Activated CD4-positive, alpha-beta T cell treated with anti-CD3 and anti-CD28 coated beads for 24 hours (primary cell): ENCODE measurements at places on chromosomes 2 and 18.
A peak's percentile ranks its signal among the peaks of the same experiment; 100 is the strongest.

DNA sequence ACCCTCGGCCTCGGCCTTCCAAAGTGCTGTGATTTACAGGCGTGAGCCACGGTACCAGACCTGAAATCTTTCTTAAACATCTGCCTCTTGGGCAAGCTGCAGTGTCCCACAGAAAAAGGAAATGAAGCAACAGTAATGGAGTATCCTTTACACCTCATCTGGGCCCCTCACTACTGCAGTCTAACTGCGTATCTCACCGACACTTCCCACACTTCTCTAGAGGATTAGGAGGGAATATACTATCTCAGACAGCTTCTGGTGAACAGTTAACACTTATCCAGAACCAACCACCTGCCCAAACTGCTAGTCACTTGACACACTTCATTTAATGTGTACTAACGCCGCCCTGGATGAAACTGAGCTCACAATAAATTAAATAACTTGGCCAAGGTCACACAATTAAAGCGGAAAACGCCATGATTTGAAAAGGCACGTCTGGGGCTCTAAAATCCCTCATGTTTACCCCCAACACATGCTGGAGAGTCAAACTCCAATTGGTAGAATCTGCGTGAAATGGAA is 993 bp downstream of the COX7A2L start:
- DNase-seq = no peak

DNA sequence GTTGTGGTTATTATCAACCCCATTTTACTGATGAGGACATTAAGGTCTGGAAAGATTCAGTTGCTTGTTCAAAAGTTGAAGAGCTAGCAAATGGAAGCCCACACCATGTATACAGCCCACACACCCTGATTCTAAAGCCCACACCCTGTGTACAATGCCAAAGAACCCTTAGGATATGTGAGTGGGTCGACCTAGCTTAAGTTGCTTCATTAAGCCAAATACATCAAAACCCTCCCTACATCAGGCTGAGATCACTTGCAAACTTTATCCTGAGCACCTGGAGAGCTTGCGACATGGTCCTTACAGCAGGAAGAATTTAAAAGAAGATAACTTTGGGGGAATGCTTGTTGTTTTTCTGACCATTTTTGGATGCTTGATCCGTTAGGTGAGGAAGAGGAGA is 435 bp upstream of the ARHGAP25 start:
- no peak for DNase-seq

GRCh38 chr2:84946204-84947009 is 24.6 kb upstream of the KCMF1 start:
- peak; percentile 56 for DNase-seq

DNA sequence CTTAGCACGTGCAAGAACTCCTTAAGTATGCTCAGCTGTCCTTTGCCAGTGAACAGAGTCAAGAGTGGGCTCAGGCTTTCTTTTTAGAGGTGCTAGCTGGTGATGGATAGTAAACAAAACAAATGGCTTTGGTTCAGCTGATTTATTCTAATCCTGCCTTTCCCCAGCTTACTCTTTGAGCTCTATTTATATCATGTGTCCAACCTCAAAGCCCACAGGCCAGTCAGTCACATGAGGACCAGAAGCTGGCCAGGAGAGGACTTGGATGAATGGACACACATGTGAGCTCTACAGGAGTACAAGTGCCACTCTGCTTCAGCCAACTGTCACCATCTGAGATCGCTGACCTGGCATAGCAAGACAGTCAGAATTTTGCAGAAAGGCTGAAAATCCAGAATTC is 59.4 kb downstream of the STK39 start:
- no peak for DNase-seq

DNA sequence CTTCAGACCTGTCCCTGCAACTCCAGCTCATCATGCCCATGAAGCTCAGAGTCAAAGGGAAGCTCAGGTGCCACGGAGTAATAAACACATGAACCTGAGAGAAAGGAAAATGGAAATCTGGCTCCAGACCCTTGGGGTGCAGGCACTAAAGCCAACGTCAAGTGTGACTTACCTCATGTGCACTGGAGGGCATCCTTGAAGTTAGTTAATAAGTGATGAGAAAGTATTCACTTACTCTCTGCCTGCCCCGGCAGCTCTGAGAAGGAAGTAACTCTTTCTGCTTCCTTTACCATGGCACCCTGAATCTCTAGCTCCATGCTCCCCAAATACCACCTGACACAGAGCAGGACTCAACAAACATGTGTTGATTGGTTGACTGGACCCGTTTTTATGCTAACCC is 21.4 kb upstream of the AGAP1 start:
- DNase-seq = no peak

- no peak for DNase-seq
Observed at GRCh38 chr18:59649591-59649990, 47.6 kb downstream of the CCBE1 start.

DNA sequence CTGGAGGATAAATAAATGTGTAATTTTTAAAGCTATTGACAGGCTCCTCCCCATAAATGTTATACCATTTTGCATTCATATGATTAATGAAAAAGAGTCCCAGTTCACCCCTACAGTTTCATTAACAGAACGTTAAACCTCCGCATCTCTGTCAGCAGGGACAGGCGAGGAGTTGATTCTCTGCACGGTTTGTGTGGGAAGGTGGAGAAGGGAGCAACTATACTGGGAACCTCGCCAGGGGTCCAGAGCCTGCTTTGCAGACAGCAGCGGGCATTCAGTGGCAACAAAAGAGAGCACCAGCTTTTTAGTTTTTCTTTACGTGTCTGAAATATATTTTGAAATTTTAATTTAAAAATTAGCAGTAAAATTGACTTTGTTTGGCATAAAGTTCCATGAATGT is 101.4 kb downstream of the FARSB start:
- DNase-seq = no peak

DNA sequence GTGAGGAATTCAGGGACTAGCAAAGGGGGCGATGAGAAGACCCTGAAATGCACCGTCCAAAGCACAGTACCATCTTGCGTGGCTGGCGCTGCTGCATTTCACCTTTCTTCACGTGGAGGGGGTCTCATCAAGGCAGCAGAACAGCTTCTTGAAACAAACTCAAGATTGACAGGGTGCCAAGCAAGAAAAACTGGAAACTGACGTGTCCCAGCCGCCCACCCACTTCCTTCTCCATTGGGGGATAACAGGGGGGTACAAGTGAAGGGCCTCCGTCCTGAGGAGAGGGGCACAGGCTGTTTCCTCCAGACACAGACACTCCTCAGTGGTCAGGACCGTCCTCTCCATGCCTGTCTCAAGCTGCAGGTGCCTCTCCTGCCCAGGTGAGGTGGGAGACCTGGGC is 32.5 kb downstream of the HDAC4 start:
- DNase-seq = no peak

DNA sequence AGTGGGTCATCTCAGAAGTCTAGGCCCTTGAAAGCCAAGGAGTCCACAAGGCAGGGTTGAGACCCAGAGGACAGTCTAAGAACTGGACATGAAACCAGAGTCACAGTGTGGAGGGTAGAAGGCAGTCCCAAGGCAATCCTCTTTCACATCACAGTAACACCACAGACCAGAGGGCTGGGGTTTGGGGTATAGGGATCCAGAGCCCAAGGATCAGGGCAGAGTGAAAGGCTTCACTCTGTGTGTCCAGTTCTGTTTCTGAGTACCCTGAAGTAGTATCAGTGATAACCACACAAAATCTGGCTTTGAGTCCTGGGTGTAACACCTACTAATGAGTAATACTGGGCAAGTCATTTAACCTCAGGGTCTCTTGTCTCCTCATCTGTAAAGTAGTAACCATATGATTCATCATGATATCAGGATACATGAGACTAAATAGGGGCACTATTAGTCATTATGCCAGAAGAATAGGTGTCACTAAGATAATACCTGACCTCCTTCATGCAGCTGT is 91.0 kb downstream of the ICA1L start:
- no peak for DNase-seq

- no peak for DNase-seq
Observed at GRCh38 chr2:236819275-236820002, 249.8 kb downstream of the ACKR3 start.

DNA sequence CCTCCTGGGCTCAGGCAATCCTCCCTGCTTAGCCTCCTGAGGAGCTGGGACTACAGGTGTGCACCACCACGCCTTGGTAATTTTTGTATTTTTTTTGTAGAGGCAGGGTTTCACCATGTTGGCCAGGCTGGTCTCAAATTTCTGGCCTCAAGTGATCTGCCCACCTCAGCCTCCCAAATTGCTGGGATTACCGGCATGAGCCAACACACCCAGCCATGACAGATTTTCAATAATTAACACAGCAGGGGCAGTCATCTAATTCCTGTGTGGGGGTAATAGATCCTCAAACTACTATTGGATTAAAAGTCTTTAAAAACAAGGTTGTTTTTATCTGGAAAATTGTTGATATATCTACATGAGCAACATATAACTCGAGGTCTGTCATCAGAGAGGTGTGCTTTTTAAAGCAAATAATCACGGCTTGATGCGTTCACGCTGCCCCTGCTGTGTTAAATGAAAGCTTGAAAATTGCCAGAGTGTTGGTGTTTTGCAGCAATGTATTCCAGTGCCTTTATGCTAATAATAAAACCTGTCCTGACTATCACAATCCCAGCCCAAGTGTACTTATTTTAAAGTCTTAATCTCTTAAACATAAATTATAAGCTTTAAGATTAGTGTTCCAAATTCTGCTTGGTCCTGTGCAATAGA is 35.6 kb upstream of the ASB1 start:
- no peak for DNase-seq

GRCh38 chr2:239854596-239854995 is 170.5 kb downstream of the NDUFA10 start:
- no peak for DNase-seq

DNA sequence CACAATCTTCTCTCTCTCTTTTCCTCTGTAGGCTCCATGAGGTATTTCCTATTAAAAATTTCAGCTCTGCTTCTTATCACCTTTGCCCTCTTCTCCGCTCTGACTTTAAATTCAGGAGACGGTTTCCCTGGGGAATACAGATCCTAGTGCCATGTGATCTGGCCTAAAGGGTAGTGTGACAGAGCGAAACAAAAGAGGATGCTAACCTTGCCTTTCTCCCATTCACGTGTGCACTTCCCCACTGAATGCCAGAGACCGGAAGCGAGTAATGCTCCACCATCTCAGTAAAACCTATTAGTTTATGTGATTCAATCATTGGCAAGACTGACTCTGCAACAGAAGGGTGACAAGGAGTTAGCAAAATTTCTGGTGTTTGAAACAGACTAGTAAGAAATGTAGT is 358.3 kb downstream of the ZNF521 start:
- DNase-seq = no peak

- no peak for DNase-seq
Observed at GRCh38 chr2:181977661-181978350, 7.8 kb upstream of the PPP1R1C start.

- DNase-seq = no peak
Observed at GRCh38 chr2:200467806-200468681, 41.8 kb downstream of the KCTD18 start.

GRCh38 chr2:126408671-126409070 is 247.3 kb upstream of the GYPC start:
- DNase-seq = no peak

GRCh38 chr18:908758-909724 is 4.4 kb downstream of the ADCYAP1 start:
- DNase-seq = no peak

GRCh38 chr2:12536976-12537375 is 179.8 kb upstream of the TRIB2 start:
- no peak for DNase-seq

DNA sequence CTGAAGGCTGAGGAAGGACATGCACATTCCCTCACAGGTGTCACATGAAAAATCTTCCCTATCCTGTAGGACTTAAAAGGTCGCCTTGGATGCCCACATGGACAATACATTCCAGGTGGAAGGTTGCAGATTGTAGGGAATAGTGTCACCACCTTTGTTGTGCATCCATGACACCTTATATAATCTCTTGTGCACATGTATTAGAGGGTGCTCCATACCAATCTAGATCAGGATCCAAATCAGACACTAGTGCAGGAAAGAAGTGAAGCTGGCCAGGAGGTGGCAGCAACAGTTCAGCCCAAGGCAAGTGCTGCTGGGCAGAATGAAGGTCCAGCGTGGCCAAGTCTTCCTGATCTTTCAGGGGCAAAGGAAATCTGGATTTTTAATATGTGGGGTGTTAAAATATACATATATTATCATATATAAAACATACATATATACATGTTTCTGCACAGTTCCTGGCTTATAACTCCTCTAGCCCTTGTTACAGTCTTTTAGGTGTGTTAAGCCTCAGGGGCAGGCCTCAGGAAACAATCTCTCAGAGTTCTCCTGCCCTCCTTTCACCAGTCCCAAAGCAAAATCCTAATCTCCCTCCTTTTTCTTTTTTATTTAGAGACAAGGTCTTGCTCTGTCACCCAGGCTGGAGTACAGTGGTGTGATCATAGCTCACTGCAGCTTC is 16.6 kb downstream of the NIF3L1 start:
- DNase-seq = no peak

DNA sequence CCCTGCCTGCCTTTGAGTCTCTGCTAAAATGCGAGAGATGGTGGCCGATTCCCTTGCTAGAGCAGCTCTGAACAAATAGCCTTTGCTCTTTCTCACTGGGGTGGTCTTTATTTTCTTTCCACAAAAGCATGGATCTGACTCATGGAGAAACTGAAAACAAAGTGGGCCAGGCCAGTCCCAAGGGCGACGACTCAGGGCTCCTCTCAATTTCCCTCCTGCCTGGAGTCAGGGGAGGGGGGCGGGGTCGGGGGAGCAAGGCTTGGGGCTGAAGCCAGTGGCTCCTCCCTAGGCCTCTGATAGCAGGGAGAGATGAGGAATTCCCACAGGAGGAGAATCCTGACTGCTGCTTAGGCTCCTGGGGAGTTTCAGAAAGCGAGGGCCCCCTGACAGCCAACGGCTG is 17.1 kb upstream of the IL1R2 start:
- DNase-seq = no peak

GRCh38 chr18:33231474-33232317 is 208.8 kb downstream of the CCDC178 start:
- DNase-seq = peak; percentile 5

DNA sequence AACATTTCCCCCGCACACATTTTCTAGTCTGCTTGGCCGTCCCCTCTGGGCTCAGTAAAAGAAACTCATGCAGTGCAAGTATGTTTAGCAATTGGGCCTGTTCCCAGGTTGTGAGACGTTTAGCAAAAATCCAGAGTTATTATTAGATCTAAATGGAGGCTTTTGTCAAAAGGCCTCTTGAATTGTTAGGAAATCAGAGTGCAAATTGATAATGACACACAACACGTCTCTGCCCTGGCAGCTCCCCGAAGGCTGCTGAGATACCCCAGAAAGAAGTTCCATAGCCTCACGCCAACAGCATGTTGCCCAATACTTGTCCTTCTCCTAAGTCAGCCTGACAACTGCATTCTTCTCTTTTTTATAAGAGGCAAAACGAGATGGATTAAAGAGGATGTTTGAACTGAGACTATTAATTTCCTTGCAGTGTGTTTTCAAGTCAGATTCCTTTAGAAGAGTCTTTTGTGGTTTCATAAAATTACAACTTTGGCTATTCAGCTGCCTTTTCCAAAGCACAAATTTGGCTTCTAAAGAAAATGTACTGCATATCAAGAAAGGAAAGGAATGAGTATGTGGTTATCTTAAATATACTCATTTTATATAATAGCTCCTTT is 202.2 kb downstream of the TRIB2 start:
- no peak for DNase-seq

- no peak for DNase-seq
Observed at GRCh38 chr2:7456762-7457161, 539.5 kb downstream of the RNF144A start.

- no peak for DNase-seq
Observed at GRCh38 chr2:104755026-104755878, 98.7 kb upstream of the POU3F3 start.
